Endodermal cell (in vitro differentiated cells): ENCODE measurements at places on chromosomes 7 and 10. TPM values are rescaled to one million over a fixed set of nuclear protein-coding genes. Genes with fewer than 3 reads are reported as not detected.

DNA sequence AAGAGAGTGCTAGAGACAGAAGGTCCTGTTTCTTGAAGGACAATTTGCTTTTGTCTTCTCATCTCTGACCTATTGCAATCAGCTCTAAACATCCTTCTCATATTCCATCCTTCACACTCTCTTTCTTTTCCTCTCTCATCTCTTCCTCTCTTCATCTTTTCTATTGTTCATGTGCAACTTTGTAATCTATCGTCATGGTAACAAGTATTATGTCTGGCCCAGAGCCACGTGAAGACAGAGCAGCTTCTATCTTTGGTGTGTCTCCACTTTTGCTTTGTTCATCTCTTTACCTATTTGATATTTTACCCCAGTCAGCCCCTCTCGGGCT is 104.9 kb upstream of the ABCB5 start:
- H3K36me3 ChIP-seq = no peaks in the 10 kb centered on the region
- DNase-seq = no peak
- H3K4me1 ChIP-seq = no peaks in the 10 kb centered on the region
- H3K27ac ChIP-seq = no peak overlapping the region

Gene CCDC172
- not detected in 3 replicates for total RNA-seq

- no peak overlapping the region for H3K27ac ChIP-seq
- no peaks in the 10 kb centered on the region for H3K27me3 ChIP-seq
- DNase-seq = no peak
- H3K4me1 ChIP-seq = no peaks in the 10 kb centered on the region
Observed at GRCh38 chr7:4113271-4113670, 568.8 kb upstream of the FOXK1 start.

GRCh38 chr10:117449636-117450035 is 74.4 kb upstream of the PDZD8 start:
- H3K4me1 ChIP-seq = no peaks in the 10 kb centered on the region
- H3K27me3 ChIP-seq = no peaks in the 10 kb centered on the region
- DNase-seq = peak; percentile 61

DNA sequence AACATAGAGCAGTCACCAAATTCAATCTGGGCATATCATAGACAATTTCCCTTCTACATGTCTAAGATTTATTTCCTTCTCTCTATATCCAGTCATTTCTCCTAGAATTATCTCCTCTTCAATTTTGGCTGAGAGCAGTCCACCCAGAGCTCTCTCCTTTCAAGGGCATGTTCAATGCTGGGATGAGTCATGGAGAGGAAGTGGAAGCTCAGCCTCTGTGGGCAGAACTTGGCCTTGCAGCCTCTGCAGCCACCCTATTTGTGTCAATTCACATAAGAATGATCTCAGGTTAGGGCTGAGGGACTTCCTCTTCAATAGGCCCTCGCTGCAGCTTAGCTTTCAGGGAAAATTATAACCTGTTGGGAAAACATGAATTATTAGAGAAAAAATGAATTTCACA is 560.8 kb downstream of the POM121L12 start:
- no peak overlapping the region for H3K27ac ChIP-seq
- H3K4me3 ChIP-seq = no peak overlapping the region

DNA sequence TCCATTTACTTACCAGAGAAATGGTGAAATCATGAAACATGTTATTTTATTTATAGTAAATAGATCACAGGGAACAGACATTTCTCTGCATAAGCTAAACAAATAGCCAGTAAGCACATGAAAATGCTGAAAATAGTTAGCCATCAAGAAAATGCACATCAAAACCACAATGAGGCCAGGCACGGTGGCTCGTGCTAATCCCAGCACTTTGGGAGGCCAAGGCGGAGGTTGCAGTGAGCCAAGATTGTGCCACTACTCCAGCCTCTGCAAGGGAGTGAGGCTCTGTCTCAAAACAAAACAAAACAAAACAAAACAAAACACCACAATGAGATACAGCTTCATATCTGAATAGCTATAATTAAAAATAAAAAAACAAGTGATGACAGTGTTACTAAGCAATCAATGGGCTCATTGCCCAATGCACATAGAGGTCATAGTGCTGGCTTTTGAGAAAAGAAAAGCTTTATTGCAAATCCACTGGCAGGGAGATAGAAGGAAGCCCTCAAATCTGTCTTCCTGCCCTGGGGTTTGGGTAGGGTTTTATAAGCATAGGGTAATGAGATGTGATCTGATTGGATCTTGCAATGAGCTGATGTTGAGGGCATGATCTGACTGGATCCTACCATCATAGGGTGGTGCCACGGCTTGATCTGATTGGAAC is 16.2 kb downstream of the CSTF2T start:
- H3K4me3 ChIP-seq = no peak overlapping the region
- H3K36me3 ChIP-seq = no peaks in the 10 kb centered on the region
- DNase-seq = no peak
- no peaks in the 10 kb centered on the region for H3K4me1 ChIP-seq

Gene BAMBI
- 45.8 and 49.2 TPM in 2 replicates for total RNA-seq

DNA sequence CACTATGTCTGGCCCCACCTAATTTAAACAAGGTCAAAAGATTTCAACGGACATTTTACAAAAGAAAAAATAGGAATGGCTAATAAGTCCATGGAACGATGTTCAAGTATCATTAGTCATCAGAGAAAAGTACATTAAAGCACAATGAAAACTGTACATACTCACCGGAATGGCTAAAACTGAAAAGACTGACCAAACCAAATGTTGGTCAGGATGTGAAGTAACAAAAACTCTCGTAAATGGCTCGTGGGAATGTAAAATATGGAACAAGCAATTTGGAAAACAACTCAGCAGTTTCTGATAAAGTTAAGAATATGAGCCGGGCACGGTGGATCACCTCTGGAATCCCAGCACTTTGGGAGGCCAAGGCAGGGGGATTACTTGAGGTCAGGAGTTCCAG is 65.7 kb upstream of the PARD3 start:
- no peaks in the 10 kb centered on the region for H3K36me3 ChIP-seq
- H3K4me1 ChIP-seq = no peaks in the 10 kb centered on the region
- no peak overlapping the region for H3K27ac ChIP-seq
- H3K4me3 ChIP-seq = no peak overlapping the region
- H3K27me3 ChIP-seq = no peaks in the 10 kb centered on the region
- no peak for DNase-seq

DNA sequence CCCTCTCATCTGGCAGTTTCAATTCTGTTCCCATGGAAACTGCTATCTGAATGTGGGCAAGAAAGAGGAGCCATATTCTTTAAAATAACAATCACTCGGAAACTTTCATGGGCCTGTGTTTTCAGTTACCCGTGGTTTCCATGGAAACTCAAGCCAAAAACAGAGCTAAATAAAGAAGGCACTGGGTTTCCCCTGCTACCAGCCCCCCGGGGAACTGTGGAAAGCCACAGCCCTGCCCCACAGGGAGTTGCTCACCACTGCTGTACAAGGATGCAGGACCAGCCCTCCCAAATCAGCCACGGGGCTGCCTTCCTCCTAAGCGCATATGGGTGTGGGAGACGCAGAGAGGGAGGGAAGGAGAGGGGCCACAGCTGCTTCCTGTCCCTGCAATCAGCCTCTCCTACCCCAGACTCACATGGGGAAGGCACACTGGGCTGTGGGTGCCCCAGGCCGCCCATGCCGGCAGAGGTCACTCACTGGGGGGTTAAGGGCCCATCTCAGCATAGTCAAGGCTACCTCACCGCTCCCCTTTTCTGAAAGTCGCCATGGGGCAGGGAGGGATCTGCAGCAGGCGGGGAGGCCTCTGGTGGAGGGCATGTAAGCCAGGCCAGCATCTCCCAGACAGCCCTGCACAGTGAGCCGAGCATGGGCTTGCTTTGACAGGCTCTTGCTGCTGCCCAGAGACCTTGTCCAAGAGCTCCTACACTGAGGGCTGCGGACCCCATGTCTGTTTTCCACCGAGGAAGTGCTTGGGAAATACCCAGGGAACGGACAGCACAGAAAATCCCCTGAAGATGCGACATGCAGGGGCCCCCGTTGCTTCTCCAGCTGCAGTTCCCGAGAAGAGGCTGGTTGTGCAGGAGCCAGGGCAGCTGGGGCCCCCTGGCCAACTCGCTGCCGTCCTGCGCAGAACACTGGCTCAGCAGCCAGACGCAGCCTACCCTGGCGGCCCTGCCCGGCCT is 157.3 kb upstream of the PPP2R2D start:
- H3K27me3 ChIP-seq = no peaks in the 10 kb centered on the region
- H3K4me3 ChIP-seq = no peak overlapping the region
- H3K27ac ChIP-seq = peak overlapping the region; percentile 68
- H3K36me3 ChIP-seq = no peaks in the 10 kb centered on the region

DNA sequence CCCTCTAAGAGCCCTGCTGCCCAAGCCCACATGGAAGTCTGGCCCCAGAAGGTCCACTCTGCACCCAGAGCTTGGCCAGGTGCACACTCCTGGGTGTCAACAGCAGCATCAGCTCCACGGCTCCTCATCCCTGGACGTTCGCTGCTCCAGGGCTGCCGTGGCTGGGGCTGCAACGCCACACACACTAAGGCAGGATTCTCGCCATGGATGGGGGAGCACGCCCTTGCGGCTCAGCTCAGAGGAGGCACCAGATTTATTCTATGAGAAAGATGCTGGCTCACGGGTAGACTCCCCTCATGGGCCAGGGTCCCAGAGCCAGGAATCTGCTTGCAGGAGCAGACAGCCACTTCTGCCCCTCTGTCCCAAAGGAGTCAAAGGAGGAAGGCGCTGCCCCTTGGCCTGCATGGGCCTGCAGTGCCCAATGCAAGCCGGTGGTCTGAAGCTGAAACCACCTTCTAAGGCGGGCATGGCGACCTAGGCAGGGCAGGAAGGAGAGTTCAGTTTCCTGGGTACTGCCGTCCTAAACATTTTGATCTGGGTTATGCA is 42.1 kb downstream of the CFAP46 start:
- no peak overlapping the region for H3K4me3 ChIP-seq
- H3K36me3 ChIP-seq = no peaks in the 10 kb centered on the region
- no peak for DNase-seq
- H3K4me1 ChIP-seq = no peaks in the 10 kb centered on the region

- peak; percentile 47 for DNase-seq
- H3K27me3 ChIP-seq = no peaks in the 10 kb centered on the region
- no peak overlapping the region for H3K27ac ChIP-seq
- no peak overlapping the region for H3K4me3 ChIP-seq
- no peaks in the 10 kb centered on the region for H3K36me3 ChIP-seq
Observed at GRCh38 chr7:148155826-148156225, 434.7 kb upstream of the C7orf33 start.

DNA sequence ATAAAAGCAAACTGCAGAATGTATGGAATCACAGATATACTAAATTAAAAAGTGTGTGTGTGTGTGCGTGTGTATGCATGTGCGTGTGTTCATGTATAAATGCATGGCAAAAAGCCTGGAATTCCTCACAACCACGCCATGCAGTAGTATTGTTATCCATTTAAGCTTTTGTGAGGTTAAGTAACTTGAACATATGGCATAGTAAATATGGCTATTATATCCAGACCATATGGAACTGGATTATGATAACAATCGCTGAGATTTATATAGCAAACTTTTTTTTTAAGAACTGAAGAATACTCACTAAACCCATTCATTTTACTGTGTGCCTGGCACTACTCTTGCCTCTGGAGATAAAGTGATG is 22.3 kb upstream of the NANOS1 start:
- no peaks in the 10 kb centered on the region for H3K4me1 ChIP-seq
- H3K27ac ChIP-seq = no peak overlapping the region
- no peaks in the 10 kb centered on the region for H3K36me3 ChIP-seq
- DNase-seq = no peak

DNA sequence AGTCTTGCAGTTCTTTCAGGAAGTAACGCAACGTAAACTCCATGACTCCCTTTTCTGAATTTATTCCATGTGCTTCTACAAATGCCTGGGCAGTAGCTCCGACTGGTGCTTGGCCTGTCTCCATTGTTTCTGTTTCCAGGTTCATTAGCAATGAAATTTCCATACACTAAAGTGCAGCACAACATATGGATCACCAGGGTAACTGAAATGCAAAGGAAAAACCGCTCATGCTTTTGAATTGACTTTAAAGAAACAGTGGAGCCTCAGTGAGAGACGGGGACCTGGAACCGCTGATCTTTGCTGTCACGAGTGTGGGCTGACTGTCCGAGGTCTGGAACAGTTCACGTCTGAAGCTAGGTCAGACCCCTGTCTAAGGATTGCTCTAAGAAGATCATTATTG is 126.5 kb upstream of the IGFBP3 start:
- H3K4me1 ChIP-seq = no peaks in the 10 kb centered on the region
- no peaks in the 10 kb centered on the region for H3K27me3 ChIP-seq
- no peaks in the 10 kb centered on the region for H3K36me3 ChIP-seq
- H3K27ac ChIP-seq = no peak overlapping the region

- no peak overlapping the region for H3K27ac ChIP-seq
- H3K4me3 ChIP-seq = no peak overlapping the region
- no peaks in the 10 kb centered on the region for H3K27me3 ChIP-seq
- H3K4me1 ChIP-seq = peaks cover 7% of the 10 kb centered on the region
- no peak for DNase-seq
- H3K36me3 ChIP-seq = no peaks in the 10 kb centered on the region
Observed at GRCh38 chr10:36170943-36171501, 528.9 kb upstream of the FZD8 start.

DNA sequence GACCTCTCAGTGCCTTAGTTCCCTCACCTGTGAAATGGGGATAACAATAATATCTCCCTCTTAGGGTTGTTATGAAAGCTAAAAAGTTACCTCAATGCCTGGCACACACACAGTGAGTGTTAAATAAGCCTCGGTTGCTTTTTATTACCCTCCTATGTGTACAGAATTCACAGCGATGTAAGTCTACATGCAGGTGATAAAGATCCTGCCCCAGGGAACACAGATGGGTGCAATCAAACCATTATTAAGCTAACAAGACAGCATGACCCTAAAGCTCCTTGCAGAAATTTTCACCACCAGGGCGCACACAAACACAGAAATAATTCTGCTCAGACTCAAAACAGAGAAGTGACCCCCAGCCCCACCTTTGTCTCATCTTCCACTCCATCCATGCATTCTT is 261.9 kb downstream of the SNX10 start:
- no peaks in the 10 kb centered on the region for H3K27me3 ChIP-seq
- H3K27ac ChIP-seq = no peak overlapping the region
- no peak overlapping the region for H3K4me3 ChIP-seq
- peaks cover 15% of the 10 kb centered on the region for H3K4me1 ChIP-seq
- no peak for DNase-seq

GRCh38 chr7:28813243-28813962 is 144.7 kb downstream of the TRIL start:
- H3K4me3 ChIP-seq = no peak overlapping the region
- H3K27me3 ChIP-seq = no peaks in the 10 kb centered on the region
- no peak overlapping the region for H3K27ac ChIP-seq
- no peaks in the 10 kb centered on the region for H3K36me3 ChIP-seq
- DNase-seq = no peak

- no peak for DNase-seq
- no peaks in the 10 kb centered on the region for H3K27me3 ChIP-seq
- H3K4me3 ChIP-seq = no peak overlapping the region
- H3K4me1 ChIP-seq = peaks cover 4% of the 10 kb centered on the region
Observed at GRCh38 chr7:13792208-13792607, 197.3 kb downstream of the ETV1 start.

GRCh38 chr10:101297901-101298486 is 56.0 kb upstream of the BTRC start:
- no peaks in the 10 kb centered on the region for H3K4me1 ChIP-seq
- no peak overlapping the region for H3K4me3 ChIP-seq
- peak; percentile 97 for DNase-seq
- H3K27me3 ChIP-seq = peaks cover 63% of the 10 kb centered on the region
- no peak overlapping the region for H3K27ac ChIP-seq

Gene EPHA1
- 103 and 107 TPM in 2 replicates for total RNA-seq
